ENCODE measurements at places on chromosomes 16 and 17.

GRCh38 chr17:73838815-73839214 is 194.6 kb upstream of the SDK2 start:
- peak; percentile 29 for DNase-seq

- DNase-seq = no peak
Measured at GRCh38 chr17:83054518-83055125, 24.8 kb upstream of the METRNL start.

DNA sequence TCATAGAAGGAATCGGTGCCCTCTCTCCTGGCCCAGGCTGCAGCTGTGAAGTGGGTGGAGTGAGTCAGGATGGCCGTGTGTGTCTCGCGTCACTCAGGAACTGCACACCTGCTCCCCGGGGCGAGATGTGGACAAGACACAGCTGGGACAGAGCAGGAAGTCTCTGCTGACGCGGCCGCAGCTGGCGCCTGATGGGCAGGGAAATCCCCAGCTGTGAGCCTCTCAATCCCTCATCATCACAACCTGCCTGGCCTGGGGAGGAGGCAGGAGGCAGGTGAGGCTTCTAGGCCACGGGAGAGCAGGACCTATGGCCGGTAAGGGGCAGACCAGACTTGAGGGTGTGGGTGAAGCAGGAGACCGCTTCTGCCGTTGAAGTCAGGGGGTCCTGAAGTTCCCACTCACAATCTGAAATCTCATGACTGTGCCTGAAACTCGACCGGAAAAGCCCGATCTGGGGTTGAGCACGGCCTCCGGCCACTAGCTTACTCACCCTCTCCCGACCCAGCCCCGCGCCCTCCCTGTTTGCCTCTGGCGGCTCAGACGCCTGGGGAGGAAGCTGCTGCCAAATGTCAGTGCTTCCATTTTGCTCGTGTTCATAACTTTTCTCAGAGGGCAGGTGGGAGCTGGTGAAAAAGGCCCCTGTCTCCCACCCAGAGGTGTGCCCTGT is 1.1 kb upstream of the TRPV3 start:
- peak; percentile 62 for DNase-seq

DNA sequence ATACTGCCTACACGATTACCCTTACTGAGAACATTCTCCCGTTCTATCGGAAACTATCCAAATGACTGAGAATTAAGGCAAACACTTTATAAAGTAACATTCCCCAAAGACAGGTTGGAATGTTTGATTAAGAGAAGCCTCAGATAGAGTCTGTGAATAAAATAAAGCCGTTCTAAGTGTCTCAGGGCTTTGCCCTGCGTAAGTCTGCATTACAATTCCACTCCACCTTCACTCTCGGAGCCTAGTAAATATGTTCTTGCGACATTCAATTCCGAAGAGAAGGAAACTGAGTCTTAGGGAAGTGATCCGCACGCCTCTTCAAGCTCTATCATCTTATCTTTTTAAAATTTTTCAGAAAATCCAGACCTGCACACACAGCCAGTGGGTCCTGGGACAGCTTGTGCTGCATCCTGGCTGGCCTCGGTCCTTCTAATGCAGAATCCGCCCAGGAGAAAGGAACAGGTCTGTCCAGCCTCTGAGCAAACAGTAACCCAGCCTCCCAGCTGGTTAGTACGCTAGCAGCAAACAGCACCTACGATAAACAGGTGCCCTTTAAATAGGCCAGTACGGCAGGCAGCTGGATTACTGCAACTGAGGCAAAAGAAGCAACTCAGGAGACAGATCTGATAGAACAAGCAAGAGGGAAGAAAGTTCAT is 254.1 kb upstream of the IRX3 start:
- peak; percentile 10 for DNase-seq

DNA sequence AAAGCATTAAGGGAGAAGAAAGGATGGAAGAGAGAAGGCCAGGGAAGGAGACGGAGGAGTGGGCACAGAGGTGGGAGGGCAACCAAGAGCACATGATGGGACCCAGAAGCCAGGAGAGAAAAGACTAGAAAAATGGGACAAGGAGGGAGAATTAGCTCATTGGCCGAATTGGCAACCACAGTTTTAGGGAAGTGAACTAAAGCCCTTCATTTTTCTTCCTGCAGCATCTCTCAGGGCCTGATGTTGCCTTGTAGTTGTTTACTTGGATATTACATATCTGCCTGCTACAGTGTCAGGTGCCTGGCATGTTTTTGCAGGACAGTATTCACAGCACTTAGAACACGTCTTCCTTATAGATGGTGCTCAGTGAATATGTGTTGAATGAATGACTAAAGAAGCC is 19.0 kb downstream of the EMP2 start:
- DNase-seq = no peak

DNA sequence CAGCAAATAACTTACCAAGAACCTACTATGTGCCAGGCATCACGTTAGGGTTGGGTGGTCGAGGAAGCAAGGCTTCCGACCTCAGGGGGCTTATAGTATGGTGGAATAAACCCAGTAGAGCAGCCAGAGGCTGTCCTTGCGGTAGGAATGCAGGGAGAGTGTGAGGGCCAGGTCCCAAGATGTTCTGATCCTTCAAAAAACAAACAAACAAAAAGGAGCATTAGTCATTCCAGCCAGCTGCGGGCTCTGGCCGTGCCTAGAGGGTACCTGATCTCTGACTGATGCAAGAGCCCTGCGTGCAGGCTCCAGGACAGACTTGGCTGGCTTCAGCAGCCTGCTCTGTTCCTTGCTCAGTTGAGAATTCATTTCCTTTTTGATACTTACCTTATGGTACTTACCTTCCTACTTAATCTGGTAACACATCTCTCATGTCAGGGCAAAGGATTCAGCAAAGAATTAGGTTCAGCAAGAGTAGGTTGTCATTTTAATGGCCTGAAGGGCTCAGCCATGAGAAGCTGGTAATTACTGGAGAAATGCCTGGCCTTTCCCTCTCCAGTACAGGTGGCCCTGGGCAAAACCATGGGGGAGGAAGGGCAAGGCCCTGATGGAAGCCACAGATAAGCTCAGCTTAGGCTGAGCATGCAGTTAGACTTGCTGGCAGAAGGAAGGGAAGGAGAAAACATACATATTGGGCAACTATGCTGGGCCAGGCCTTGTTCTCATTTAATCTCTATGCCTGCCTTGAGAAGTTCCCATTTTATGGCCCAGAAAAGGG is 18.4 kb downstream of the CYB5D2 start:
- no peak for DNase-seq

DNA sequence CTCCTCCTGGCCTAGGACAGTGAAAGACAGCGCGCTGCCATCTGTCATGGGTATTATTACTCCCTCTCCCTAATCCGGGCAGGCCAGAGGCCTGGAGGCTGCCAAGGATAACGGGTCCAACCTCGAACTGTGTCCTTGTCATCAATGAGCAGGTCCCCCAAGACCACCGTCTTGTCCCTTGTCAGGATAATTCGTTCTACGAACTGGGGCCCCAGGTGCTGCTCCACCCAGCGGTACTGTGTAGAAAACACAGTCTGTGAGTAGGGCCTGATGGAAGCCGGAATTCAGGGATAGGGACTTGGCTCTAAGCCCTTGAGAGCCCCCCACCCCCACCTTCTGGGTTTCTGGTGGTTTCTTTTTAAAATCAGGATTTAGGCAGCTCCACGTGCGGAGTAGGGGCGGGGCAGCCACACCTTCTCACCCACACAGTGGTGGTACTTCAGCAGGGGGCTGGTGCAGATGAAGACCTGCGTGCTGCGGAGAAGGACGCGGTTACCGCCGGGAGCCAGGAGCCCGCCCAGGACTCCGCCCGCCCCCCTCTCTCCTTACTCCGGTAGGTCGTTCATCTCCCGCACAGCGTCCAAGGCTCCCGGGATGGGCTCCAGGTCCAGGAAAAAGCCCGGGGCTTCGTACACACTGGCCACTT is 787 bp downstream of the NT5C start:
- peak; percentile 80 for DNase-seq

GRCh38 chr17:40265337-40265736 is 22.3 kb upstream of the CDC6 start:
- no peak for DNase-seq

DNA sequence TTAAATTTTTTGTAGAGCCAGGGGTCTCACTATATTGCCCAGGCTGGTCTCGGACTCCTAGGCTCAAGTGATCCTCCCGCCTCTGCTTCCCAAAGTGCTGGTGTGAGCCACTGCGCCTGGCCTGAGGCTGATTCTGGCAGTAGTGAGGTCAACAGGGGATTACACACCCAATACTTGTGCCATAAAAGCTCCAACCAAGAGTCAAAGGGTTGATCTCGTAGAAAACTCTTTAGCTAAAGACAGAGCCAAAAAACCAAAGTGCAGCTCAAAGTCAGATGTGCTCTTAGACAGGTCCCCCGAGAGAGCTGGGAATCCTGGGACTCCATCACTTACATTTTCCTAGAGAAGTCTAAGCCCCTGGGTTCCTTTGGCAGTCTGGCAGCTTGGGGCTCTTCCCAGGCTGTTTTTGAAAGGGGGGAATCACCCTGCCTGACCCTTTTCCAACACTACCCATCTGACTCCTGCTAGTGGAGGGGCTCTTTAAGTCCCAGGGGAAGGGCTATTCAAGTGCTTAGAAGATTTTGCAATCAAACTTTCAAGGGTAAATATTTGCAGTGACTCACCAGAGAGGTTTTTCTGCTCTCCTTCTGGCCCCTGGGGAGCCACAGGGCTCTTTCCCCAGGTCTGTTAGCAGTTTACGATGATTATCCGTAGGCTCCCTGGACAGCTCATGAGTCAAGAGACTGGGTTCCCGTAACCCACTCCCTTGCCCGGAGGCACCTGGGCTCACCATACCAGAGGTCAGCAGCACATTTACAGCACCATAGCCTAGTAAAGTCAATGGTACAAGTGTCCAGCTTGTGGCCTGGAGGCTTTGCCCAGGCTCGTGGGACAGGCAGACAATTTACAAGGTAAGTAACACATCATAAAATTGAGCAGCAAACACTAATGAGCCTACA is 408.7 kb downstream of the SLC39A11 start:
- DNase-seq = peak; percentile 28

- peak; percentile 84 for DNase-seq
Measured at GRCh38 chr17:35804658-35805192, 4.6 kb upstream of the TAF15 start.

- no peak for DNase-seq
Measured at GRCh38 chr17:71113347-71113746, 944.0 kb downstream of the KCNJ2 start.

GRCh38 chr17:76023900-76024237 is 3.2 kb downstream of the EVPL start:
- no peak for DNase-seq

DNA sequence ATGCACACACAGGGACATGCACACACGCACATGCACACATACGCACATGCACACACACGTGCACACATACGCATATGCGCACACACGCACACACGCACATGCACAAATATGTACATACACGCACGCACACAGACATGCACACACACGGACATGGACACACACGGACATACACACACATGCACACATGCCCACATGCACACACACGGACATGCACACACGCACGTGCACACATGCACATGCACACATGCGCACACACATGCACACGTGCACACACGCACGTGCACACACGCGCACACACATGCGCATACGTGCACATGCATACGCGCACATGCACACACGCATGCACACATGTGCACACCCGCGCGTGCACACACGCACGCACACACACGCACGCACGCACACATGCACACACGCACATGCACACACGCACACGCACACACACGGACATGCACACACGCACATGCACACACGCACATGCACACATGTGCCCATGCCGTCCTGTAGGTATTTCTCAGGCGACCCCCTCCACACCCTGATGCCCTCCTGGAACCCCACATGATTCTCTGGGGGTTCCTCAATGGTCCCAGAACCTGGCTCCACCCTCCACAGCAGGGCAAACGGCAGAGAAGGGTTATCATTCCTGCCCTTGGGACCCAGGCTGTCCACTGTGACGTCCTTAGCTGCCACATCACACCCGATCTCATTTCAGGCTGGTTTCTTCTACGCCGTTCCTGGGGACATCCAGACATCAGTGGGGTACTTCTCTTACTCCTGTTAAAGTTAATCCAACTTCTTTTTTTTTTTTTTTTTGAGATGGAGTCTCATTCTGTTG is 9.6 kb upstream of the RBFOX3 start:
- DNase-seq = no peak

DNA sequence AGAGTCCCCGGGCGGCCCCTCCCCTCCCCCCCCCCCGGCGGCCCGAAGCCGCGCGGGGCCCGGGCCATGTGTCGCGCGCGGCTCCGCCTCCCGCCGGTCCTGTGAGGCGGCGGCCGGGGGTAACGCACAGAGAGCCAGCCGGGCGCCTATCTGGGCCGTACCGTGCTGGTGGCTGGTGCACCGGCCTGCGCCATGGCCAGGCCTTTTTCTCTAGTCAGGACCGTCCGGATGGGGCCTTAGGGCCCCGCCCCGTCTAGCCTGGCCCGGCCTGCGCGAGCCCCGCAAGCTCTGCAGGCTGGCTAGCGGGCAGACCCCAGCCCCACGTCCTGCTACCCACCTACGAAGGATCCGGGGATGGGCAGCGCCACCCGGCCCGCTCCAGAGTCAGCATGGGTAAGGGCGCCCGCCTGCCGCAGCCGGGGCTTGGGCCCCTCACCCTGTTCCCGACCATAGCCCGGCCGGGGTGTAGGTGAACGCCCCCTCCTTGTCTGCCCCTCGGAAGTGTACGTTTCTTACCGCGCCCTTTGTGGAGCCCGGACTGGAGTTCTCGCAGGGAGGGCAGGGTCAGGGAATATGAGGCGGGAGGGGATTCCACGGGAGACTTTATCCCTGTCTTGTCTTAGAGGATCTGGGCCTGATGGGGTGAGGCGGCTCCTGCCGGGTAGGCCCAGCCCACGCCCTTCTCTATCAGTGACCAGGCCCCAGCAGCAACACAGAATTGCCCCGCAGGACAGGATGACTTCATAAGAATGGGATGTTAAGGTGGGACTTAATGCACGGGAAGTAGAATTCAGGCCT is at the start of gene CENPT:
Gene CENPT (minus strand): TSS at position 630 of the 798 bp plus-strand sequence. CDS start 13,834 bp downstream, outside the sequence.
- DNase-seq = peak; percentile 52

DNA sequence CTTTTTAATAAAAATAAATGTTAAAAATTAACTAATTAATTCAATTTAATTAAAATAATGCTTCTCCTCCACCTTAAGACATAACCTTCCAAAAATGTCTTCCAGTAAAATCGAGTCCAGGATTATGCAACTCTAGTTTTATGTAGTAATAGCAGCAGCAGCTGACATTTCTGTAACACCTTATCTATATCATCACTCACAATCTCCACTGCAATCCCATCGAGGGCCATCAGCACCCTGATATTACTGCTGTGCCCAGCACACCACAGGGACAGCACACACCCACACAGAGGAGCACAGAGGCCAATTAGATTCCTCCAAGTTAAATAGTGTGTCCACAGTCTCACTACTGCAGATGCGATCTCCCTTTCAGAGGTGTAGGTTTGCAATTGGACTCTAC is 2.9 kb downstream of the RPH3AL start:
- DNase-seq = no peak

GRCh38 chr16:89366561-89367537 is 123.5 kb downstream of the ANKRD11 start:
- DNase-seq = no peak

GRCh38 chr17:77461277-77462057 is 320.7 kb downstream of the SEC14L1 start:
- no peak for DNase-seq

- no peak for DNase-seq
Measured at GRCh38 chr16:81693744-81694303, 85.3 kb upstream of the PLCG2 start.

GRCh38 chr16:89827383-89828198 is 684 bp upstream of the SPIRE2 start:
- peak; percentile 68 for DNase-seq

GRCh38 chr16:89759746-89760340 is 38.5 kb downstream of the ZNF276 start:
- DNase-seq = no peak

- no peak for DNase-seq
Measured at GRCh38 chr16:1500465-1501150, 7.4 kb downstream of the TELO2 start.

Data from NCI-H1417 (cell line).